ENCODE measurements at places on chromosomes 2 and 18. TPM values are rescaled to one million over a fixed set of nuclear protein-coding genes. Genes with fewer than 3 reads are reported as not detected.

DNA sequence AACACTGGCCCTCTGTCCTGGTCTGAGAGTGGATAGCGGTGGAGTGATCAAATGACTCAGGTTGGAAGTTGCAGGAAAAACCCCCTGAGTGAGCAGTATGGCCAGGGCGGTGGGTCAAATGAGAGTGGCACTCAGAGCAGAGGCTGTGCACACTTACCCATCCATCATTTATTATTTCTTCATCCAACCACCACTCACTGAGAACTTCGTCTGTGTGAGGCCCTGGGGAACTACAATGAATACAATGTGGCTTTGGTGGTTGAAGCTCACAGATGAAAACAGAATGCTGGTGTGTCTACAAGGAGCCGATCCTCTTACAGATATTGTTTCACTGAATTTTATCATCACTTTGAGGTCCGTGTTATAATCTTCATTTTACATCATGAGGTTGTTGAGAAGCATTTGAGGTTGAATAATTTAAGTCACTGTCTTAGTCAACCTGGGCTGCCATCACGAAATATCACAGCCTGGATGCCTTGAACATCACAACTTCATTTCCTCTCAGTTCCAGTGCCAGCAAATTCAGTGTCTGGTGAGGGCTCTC, 73.4 kb upstream of the ID2 start:
- DNase-seq = peak; percentile 22

- no peak for DNase-seq
These were observed 5.0 kb downstream of the RNF152 start for GRCh38 chr18:61887838-61888237.

DNA sequence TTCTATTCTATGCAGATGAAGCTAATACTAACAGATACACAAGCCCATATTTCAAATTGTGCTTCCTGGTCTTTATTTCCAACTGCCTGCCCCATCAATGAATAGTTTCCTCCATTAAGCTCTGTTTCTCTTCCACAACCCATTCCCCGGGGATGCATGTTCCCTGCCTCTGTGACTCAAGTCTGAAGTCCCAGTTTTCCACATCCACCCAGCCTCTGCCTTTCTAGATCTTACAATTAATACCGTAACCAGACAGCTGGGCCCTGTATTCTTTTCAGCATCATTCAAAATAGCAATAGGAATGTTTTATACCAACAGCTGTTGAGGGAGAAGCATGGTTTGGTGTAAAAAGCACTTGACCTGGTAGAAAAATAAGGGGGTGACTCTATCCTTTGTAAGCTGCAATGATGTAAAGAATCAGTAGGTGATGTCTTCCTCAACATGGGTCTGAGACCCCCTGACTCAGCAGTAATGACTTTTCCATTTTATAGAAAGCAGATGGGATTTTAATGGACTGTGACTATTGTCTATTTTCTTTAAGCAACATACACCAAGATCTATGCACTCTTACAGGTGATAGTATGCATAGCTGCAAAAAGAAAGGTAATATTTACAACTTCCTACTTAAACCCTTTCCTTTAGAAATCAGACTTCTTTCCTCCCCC, 46.1 kb upstream of the DAPL1 start:
- DNase-seq = no peak

CPLX4 gene
- not detected for total RNA-seq

EFEMP1 gene
- not detected for total RNA-seq

DNA sequence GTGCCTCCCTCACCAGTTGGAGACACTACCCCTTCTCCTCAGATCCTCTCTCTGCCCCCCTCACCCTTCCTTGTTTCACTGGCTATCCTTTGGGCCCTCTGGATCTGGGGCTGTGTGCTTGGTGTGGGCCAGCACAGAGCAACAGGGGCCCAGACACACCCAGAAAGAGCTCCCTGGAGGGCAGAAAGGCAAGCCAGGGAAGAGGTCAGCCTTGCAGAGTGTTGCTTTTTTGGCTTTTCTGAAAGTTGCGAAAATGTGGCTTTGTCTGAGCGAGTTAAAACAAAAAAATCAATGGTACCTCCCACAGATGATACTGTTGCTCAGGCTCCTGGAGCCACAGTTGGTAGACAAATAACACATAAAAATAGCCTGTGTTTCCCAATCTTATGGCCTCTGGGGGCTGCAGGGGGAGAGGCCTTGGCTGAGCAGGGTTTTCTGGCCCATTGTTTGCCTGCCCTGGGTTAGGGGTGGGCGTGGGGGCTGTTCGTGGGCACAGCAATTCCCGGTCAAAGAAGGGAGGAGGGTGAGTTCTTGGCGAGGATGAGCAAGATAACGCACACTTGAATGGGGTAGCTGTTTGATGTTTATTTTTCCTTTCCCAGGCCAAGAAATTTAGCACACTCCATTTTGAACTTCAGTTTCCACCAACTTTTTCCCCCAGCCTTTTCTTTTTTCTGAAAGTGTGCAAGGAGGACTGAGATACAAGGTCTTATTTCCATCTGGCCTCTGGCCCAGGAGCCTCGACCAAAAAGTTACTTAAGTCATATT, 167.0 kb upstream of the HAAO start:
- no peak for DNase-seq

DNA sequence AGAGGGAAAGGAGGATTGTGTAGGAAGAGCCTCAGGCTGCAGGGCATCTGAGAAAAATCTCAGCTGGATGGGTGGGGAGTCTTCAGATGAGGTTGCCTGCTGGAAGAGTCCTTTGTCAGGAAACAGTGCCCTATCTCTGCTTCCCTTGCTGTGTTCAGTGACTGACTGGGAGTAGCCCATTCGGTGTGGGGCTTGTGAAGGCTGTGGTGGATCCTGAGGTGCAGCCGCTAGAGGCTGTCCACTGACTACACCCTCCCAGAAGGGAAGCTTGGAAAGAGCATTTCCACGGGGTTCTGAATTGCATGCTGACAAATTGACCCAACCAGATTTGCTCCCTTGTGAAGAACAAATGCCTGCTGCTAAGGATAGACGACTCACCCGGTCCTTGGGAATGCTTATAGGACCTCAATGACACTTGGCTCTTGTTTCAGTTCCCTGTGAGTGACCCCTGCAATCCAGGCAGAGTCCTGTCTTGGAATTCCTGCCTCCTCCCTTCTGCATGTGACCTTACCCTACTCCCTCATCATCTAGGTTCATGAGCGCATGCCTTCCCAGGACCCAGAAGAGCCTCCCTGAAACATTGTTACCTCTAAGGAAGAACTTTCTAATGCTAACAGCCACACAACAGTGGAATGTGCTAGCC, 109.7 kb upstream of the FAM136A start:
- DNase-seq = no peak

GRCh38 chr2:81171447-81171846, 866.9 kb upstream of the LRRTM1 start:
- DNase-seq = no peak

- no peak for DNase-seq
These were observed 2.1 kb downstream of the METTL8 start for GRCh38 chr2:171431677-171432167.

OTX1 gene
- not detected for total RNA-seq

DNA sequence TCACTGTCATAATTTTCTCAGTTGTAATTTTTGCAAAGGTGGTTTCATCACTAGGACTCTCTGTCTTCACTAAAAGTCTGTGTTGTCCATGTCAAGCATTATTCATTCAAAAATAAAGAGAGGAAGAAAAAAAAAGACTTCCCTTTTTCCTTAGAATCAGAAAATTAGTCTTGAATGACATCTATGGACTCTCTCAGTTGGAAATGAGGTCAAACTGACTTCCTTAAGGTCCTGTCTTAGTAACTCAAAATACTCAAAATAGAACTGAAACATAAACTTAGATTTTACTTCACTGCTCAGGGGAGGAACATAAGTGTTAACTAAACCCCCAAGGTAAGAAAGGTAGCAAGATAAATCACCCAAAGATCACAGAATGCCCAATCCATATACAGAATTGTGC, 2.2 kb upstream of the ZNF407 start:
- DNase-seq = no peak

GRCh38 chr2:190328573-190329147, 9.0 kb upstream of the HIBCH start:
- DNase-seq = no peak

DNA sequence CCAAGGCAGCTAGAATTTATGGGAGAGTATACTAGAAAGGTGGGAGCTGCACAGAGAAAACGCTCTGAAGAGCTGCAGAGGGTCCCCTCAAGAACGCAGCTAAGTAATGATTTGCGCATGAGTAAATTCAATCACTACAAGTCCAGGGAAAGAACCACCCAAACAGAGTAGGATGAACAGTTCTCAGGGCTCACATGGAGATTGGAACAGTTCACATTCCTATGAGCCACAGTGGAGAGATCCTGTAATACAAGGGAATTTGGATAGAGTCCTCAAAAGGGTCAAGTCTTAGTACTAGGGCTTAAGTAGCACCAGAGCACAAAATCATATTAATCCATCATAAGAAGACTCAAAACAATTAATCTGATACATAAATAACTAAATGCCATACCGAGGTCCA, 12.7 kb downstream of the OLA1 start:
- DNase-seq = no peak

GRCh38 chr2:161131074-161131680, 29.1 kb upstream of the TANK start:
- DNase-seq = no peak

GRCh38 chr2:102410952-102411351, 12.0 kb upstream of the IL18RAP start:
- DNase-seq = no peak

DNA sequence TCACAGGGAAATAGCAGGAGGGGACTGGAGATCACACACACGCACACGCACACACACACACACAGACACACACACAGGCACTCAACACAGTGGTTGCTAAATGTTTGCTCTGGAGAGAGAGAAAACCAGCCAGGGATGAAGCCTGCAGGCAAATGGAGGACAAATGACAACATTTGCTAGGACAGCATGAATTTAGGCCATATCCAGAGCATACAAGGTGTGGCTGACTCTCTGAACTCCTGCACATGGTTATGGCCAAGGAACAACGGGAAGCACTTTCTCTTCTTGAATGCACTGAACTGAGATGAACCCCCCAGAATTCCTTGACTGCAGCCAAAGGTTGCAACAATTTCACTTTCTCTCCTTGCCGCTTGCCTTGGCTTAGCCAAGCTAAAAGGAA, 230.0 kb upstream of the RASGRP3 start:
- no peak for DNase-seq

DNA sequence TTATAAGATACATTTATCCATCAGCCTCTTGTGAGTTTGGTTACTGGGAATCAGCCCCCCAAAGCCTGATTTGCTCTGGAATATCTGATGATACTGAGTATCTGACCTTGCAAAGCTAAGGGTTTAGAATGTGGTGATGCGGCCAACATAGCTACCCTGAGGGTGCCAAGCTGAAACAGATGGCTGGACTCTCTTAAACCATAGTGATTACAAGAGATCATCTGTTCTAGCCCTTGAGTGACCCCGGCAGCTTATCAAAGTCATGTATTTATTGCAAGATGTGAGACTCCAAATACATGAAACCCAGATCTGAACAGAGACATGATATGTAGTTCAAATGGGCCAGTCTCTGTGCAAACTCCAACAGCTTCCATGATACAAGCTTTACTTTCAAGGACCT, 78.2 kb upstream of the CABLES1 start:
- no peak for DNase-seq

ERBB4 gene
- not detected for total RNA-seq

All from activated naive CD4-positive, alpha-beta T cell treated with anti-CD3 and anti-CD28 coated beads, Interleukin-2, amount 50 U/mL, for 72 hours (primary cell).